ENCODE measurements at places on chromosomes 1 and 21. TPM values are rescaled to one million over a fixed set of nuclear protein-coding genes. Genes with fewer than 3 reads are reported as not detected.

GRCh38 chr1:42434340-42434739 is 21.5 kb downstream of the ZMYND12 start:
- no peak for DNase-seq
- no peak overlapping the region for H3K4me3 ChIP-seq
- no peaks in the 10 kb centered on the region for H3K27me3 ChIP-seq
- no peaks in the 10 kb centered on the region for H3K4me1 ChIP-seq

GRCh38 chr1:69648486-69648885 is 80.8 kb downstream of the LRRC7 start:
- peaks cover 7% of the 10 kb centered on the region for H3K27me3 ChIP-seq
- H3K27ac ChIP-seq, result no peak overlapping the region
- no peaks in the 10 kb centered on the region for H3K36me3 ChIP-seq
- H3K4me3 ChIP-seq, result no peak overlapping the region

PRXL2B gene
- 10.3 TPM for total RNA-seq

MYCL gene
- 1.1 TPM for total RNA-seq

GRCh38 chr1:156180471-156180870 is 13.4 kb upstream of the SLC25A44 start:
- no peak for DNase-seq
- no peaks in the 10 kb centered on the region for H3K4me1 ChIP-seq
- no peaks in the 10 kb centered on the region for H3K36me3 ChIP-seq
- H3K27me3 ChIP-seq, result no peaks in the 10 kb centered on the region
- no peak overlapping the region for H3K27ac ChIP-seq
- no peak overlapping the region for H3K4me3 ChIP-seq

OR2G6 gene
- not detected for total RNA-seq

BNIPL gene
- 1.2 TPM for total RNA-seq

Measured in MCF 10A (cell line).